ENCODE measurements at places on chromosomes 6 and 20. TPM values are rescaled to one million over a fixed set of nuclear protein-coding genes. Genes with fewer than 3 reads are reported as not detected.

DNA sequence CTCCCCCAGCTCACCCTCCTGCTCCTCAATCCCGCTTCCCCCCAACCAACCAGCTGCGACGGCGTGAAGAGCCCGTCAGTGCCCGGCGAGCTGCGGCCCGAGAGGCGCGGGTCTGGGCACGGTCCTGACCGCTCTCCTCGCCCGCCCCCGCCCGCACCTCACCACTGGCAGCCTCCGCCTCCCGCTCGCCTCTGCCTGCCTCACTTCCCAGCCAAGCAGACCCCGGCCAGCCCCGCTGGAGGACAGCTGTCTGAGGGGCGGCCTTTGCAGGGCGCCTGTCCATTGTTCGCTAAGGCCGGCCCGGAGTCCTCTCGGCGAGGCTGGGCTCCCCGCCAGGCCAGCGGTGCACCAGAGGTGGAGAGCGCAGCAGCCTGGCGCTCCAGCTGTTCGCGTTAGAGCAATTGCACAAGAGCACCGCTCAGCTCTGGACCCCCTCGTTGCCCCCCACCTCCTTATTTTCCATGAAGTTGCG, 1.3 kb downstream of the SOBP start:
- H3K27me3 ChIP-seq = no peaks in the 10 kb centered on the region
- peaks cover 21% of the 10 kb centered on the region for H3K4me1 ChIP-seq
- H3K27ac ChIP-seq = no peak overlapping the region

The PRDM1 gene
- 2.7 TPM for total RNA-seq

DNA sequence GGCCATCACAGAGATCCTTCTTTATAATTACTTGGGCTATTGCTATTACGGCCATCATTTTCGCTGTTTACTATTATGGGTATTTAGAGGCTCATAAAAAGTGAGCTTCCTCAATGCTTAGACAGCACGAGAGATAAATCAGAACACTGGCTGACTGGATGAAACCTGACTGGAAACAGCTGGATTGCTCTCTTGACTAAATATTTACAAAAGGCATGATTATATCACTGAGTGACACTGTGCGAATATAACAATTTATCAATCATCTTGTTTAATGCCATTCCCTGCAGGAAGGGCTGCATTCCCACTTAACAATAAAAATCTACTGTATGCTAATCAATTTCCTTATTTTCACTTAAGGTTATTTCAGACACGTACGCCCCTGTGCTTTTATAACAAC, 260.1 kb upstream of the ARID1B start:
- no peaks in the 10 kb centered on the region for H3K36me3 ChIP-seq
- no peak overlapping the region for H3K27ac ChIP-seq
- no peak for DNase-seq
- H3K4me3 ChIP-seq = no peak overlapping the region

- H3K27ac ChIP-seq = no peak overlapping the region
- peaks cover 11% of the 10 kb centered on the region for H3K4me1 ChIP-seq
- no peak overlapping the region for H3K4me3 ChIP-seq
Measured at GRCh38 chr20:21971436-21971835, 266.0 kb downstream of the PAX1 start.

DNA sequence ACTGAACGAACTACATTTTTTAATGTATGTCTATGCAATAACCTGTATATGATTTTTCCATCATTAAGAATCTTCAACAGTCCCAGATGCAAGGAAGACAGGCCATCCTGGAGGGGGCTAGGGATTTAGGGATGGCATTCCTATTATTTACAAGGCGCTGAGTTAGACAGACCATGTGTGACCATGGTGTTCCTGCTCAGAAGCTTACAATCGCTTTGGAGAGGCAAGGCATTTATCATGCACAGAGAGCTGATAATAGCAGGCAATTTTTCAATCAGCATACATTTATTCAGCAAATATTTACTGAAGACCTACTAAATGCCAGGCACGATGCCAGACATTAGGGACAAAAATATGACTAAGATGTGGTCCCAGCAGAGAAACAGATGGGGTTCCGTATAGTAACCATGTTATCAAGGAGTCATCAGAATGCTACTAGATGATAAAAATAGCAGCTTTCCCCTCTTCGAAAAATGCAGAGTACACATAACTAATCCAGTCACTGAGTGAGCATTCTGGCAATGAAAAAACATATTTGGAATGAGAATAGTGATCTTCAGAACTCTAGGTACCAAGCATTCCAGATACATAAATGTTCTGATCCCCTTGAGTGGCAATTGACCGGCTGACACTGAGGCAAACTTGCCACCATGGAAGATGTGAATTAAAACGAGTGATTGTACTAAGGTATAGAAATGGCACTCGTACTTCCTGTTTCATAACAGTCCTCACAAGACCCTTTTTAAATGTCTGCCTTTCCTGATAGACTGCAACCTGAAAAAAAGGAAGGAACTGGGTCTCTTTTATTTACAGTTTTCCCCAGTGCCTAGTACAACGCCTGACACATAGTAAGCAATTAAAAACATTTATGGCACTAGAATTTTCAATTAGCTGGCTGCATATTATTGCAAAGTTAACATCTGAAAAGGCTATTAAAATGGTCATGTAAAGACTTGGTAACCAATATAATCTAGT, 135.7 kb downstream of the ATXN1 start:
- no peak overlapping the region for H3K27ac ChIP-seq
- DNase-seq = peak; percentile 22
- no peak overlapping the region for H3K4me3 ChIP-seq
- no peaks in the 10 kb centered on the region for H3K27me3 ChIP-seq
- no peaks in the 10 kb centered on the region for H3K36me3 ChIP-seq
- peaks cover 14% of the 10 kb centered on the region for H3K4me1 ChIP-seq

- H3K27ac ChIP-seq = no peak overlapping the region
- H3K36me3 ChIP-seq = peaks cover 16% of the 10 kb centered on the region
- H3K27me3 ChIP-seq = no peaks in the 10 kb centered on the region
Measured at GRCh38 chr6:145899915-145900569, 64.1 kb downstream of the SHPRH start.

DNA sequence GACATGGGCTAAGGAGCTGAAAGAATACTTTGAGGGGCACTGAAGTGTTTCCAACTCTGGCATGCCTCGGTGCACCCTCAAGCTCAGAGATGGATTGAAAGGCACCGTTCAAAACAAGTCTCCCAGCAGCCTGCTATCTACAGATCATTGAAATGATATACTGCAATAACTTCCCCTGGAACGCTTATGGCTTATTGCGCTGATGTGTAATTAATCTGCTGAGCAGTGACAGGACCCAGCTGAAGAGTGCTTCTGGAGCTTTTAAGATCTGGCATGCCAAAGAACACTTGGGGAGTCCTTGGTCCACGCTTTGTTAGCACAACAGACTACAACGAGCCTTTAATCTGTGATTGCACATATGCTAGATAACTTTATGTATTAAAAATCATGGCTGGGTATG, 708.2 kb downstream of the PRKN start:
- H3K27ac ChIP-seq = no peak overlapping the region
- no peaks in the 10 kb centered on the region for H3K36me3 ChIP-seq
- H3K27me3 ChIP-seq = no peaks in the 10 kb centered on the region
- no peak overlapping the region for H3K4me3 ChIP-seq
- no peak for DNase-seq

The MDFI gene
- 1.4 TPM for total RNA-seq

- no peaks in the 10 kb centered on the region for H3K36me3 ChIP-seq
- no peak for DNase-seq
- no peaks in the 10 kb centered on the region for H3K27me3 ChIP-seq
- H3K27ac ChIP-seq = no peak overlapping the region
- no peaks in the 10 kb centered on the region for H3K4me1 ChIP-seq
Measured at GRCh38 chr20:7610681-7611080, 329.6 kb downstream of the HAO1 start.

The TRIM31 gene
- total RNA-seq = not detected

The IPCEF1 gene
- total RNA-seq = not detected

DNA sequence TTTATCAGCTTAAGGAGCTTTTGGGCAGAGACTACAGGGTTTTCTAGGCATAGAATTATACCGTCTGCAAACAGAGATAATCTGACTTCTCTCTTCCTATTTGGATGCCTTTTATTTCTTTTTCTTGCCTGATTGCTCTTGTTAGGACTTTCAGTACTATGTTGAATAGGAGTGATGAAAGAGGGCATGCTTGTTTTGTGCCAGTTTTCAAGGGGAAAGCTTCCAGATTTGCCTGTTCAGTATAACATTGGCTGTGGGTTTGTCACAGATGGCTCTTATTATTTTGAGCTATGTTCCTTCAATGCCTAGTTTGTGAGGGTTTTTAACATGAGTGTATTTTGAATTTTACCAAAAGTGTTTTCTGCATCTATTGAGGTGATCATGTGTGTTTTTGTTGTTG, 192.8 kb upstream of the PHACTR1 start:
- H3K4me1 ChIP-seq = 0 out of 2 replicates have a peak, but pooled peaks cover 4% of the 10 kb centered on the region
- H3K27me3 ChIP-seq = no peaks in the 10 kb centered on the region
- no peak for DNase-seq

- no peak overlapping the region for H3K27ac ChIP-seq
- H3K27me3 ChIP-seq = no peaks in the 10 kb centered on the region
- H3K4me1 ChIP-seq = peaks cover 10% of the 10 kb centered on the region
- DNase-seq = peak; percentile 55
- H3K4me3 ChIP-seq = no peak overlapping the region
Measured at GRCh38 chr6:114100215-114100994, 129.5 kb upstream of the HDAC2 start.

The BEND3 gene
- 1.8 TPM for total RNA-seq

All from GM23248 (cell line).